ENCODE measurements at places on chromosomes 1 and 21.
A peak's percentile ranks its signal among the peaks of the same experiment; 100 is the strongest.

DNA sequence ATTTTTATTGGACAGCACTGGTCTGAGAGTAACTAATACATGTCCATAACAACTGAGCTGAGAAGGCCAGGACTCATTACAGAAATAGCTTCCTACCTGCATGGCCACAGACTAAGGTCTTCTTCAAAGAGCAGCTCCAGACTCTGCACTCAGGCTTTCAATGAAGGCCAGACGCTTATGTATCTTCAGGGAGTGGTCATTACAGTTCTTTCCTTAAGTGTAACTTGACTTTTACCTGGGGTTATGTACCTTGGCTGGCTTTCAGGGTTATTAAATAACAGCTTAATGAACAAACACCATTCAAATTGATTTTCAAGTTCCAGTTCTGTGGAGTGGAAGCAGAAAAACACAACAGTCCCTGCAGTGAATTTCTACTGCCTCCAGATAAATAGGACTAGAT, 23.8 kb upstream of the SLC22A15 start:
- no peak for DNase-seq

DNA sequence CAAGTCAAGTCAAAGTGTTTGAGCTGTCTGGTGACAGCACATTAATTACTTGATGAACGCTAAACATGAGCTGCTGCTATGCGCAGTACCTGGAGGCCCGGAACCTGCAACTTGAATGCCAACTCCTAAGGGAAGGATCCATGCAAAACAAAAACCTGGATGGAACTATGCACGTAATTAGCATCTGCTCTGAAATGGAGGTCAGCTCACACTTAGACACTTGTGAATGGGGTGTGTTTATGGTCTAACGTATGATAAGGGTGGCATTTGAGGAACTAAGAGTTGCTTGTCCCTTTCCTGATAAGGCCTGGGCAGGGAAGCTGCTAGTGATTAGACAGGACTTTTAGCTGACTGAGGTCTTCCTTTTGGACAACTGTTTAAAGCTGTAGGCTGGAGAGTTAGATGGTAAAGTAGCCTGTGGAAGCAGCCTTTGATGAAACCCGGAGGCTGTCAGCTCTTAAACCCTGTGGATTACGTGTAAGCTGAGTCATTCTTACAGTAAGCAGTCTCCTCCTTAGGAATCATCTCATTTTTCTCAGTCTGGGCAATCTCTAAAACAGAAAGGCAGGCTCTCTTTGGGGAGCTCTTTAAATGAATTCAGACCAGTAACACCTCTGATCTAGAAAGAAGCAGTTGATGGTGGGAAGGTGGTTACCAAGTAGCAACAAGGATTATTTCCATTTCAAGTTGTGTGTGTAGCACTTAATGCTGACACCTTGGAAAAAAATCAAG, 6.8 kb downstream of the TENT5C start:
- no peak for DNase-seq

DNA sequence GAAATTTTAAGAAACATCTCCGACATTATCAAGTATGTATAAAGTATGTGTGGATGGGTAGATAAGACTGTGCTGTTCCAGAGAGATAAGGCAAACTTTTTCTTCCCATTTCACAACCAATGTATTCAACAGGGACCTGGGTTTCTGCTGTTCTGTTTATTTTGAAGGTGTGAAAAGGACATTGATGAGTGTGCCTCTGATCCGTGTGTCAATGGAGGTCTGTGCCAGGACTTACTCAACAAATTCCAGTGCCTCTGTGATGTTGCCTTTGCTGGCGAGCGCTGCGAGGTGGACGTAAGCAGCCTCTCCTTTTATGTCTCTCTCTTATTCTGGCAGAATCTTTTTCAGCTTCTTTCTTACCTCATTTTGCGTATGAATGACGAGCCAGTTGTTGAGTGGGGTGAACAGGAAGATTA, 174.0 kb downstream of the CRB1 start:
- DNase-seq: no peak

DNA sequence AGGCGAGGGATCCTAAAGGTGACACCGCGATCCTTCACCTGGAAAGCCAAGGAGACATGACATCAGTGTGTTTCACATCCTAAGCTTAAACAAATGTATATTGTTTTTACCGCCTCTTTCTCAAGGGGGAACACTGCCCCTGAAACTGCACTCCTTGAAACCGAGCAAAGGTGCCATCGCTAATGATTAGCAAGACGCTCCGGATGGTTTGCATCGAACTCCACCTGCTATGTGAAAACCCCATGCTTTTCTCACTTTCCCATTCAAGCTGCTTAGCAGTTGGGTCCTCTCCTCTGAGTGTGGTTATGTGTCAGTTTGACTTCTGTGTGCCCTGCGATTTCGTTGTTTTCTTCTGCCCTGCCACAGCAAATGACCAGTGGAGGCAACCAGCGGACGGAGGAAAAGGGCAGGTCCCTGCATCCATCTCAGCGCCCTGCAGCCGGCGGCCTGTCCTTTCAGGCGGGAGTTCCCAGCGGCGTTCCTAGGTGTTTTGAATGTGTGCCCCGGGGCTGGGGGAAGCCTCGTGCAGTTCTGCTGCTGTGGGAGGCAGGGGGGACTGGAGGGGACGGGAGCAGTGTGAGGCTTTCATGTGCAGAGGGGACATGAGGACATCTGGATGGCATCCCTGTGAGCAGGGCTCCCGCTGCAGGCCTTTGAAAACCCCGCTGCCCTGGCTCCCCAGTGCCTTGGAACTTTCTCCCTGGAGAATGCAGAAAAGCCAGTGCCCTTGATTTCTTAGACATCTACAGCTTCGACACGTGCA, 16.1 kb downstream of the ZBTB18 start:
- no peak for DNase-seq

- DNase-seq: no peak
These were observed 15.8 kb upstream of the SH2D2A start for GRCh38 chr1:156832434-156832833.

- no peak for DNase-seq
These were observed 21.8 kb downstream of the MIS18A start for GRCh38 chr21:32256873-32257620.

DNA sequence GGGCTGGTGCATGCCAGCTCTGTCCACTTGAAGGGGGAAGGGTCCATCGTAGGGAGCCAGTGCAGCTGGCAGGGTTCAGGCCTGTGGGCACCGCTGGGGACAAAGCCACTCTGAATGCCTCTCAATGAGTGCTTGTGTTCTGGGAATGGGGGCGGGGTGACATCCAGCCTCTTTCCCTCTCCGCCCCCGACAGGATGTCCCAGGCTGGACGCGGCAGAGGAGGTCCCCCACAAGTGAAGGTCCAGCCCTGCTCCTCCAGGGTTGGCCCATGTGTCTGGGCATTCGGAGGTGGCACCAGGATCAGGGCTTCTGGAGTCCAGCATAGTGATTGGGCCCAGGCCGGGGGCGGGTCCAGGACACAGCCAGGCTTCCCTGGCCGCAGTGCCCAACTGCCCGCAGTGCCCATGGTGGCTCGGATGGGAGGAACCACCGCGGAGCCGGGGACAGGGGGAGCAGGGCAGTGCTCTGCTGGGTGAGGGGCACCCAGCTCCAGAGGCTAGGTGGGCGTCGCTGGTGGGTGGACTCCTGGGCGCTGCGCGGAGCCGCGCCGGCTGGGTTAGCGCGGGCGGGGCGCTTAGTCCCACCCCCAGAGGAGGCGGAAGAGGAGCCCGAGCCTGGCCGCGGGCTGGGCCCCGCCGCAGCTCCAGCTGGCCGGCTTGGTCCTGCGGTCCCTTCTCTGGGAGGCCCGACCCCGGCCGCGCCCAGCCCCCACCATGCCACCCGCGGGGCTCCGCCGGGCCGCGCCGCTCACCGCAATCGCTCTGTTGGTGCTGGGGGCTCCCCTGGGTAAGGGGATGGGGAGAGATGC, at the start of gene SHISA4:
SHISA4 (plus strand) TSS at position 617 of the 808 bp plus-strand sequence; CDS start at position 714, 97 bp downstream.
- DNase-seq: no peak

GRCh38 chr1:207027206-207027777, 5.3 kb downstream of the C1orf116 start:
- DNase-seq: no peak

DNA sequence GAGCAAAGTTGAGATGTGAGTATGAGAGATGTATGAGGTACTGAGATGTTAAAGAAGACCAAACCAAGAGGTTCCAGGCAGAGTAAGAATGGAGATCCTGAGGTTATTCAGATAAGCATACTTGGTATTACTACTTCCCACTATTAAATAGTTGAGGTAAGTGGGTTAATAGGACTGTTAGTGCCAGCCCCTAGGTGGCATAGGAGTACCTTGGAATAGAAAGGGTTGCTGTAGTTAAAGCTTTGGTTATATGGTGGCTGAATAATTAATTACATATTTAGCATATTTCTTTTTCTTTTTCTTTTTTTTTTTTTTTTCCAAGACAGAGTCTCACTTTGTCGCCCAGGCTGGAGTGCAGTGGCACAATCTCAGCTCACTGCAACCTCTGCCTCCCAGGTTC, 397.9 kb upstream of the TMPRSS15 start:
- no peak for DNase-seq

DNA sequence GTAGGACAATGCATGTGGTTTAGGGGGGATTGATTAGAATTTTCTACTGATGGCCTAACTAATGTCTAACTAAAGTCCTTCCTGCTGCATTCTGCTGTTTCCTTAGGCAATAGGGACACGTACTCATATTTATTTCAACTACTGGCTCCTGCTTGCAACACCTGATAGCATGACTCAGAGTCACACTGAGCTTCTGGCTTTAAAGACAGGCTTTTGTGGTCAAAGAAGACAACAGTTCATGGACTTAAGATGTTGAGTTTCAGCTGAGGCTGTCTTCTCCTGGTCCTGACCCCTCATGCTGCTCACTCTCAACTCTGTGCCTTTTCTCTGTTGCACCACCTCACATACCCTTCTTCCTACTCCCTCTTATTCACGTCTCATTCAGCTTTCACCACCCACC, 29.1 kb upstream of the TRABD2B start:
- no peak for DNase-seq

- DNase-seq: no peak
These were observed 31.4 kb downstream of the FMO1 start for GRCh38 chr1:171279678-171280077.

- no peak for DNase-seq
These were observed 3.9 kb upstream of the ZSCAN20 start for GRCh38 chr1:33468531-33468930.

GRCh38 chr1:188089461-188089860, 1260.7 kb downstream of the PLA2G4A start:
- no peak for DNase-seq

DNA sequence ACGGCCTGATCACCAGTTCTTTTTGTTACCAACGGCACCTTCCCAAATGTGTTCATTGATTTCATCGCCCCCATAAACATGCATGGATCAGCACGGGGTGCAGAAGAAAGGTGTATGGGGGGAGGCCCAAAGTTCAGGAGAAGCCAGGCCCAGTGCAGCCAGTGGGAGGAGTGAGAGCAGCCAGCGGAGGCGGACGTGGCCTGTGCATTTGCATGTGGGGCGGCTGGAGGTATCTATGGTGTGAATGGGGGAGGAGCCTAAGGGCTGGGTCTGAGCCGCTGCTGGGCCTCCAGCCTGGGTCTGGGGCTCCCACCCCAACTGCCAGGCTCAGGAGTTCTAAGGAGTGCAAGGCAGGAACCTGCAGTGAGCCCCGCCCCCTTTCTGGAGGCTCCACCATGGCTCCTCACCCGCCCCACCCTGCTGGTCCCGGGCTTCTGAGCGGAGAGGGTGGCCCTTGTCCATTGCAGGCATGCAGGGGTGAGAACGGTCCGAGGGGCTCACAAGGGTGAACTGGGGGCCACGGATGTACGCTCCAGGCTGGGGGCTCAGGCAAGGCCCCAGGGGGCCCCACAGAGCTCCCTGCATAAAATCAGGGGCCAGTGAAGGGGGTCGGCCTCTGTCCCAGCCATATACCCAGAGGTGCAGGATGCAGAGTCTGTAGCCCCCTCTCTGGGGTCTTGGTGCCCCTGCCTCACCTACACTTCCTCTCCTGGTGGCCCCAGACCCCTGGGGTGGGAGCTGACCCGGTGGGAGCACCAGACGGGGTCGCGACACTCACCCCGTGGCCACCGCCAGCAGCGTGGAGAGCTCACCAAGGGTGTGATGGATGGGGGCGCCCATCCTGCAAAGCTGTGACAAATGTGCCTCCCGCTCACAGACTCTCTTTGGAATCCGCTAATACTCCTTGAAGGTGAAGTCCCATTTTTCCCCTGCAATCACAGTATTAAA, 31.3 kb upstream of the TTC34 start:
- DNase-seq: no peak

GRCh38 chr1:83889707-83890106, 109.2 kb downstream of the TTLL7 start:
- DNase-seq: no peak

DNA sequence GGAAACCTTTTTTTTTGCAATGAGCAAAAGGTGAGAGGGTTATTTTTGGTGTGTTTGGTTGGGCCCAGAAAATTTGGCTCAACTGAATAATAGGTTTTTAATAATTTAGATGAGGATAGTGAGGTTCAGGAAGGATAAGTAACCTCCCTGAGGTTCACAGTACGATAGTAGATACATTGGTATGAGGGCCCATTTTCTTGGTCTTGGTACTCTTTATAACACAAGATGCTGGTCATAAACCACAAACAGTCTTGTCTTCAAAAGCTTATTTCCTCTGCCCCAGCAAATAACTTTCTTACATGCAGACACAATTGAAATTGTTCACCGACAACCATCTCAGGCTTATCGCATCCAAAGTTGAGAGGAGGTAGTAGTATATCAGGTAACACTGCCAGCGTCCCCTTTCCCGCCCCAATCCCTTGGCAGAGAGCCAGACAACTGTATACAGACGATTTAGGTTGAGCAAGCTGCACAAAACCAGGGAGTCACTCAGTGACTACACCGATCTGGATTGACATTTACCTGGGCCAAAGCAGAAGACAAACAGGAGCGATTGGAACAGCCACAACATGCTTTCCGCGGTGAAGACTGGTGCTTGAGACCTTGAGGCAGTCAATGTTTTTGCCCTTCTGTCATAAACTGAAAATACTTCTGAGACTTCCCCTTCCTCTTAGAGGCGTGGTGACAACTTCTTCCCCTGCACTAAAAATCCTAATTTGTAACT, at the start of gene SLAMF6:
SLAMF6 (minus strand) TSS at position 634 of the 724 bp plus-strand sequence; CDS start at position 571, 63 bp downstream.
- DNase-seq: peak; percentile 49

- DNase-seq: no peak
These were observed 15.0 kb downstream of the CAMSAP2 start for GRCh38 chr1:200753650-200754198.

- no peak for DNase-seq
These were observed 146.3 kb downstream of the NRIP1 start for GRCh38 chr21:14918527-14918926.

- no peak for DNase-seq
These were observed at the start of gene RAB13 for GRCh38 chr1:153985941-153986761. Gene RAB13 (minus strand): TSS chr1:153986339. CDS start chr1:153986236, 103 bp downstream.

DNA sequence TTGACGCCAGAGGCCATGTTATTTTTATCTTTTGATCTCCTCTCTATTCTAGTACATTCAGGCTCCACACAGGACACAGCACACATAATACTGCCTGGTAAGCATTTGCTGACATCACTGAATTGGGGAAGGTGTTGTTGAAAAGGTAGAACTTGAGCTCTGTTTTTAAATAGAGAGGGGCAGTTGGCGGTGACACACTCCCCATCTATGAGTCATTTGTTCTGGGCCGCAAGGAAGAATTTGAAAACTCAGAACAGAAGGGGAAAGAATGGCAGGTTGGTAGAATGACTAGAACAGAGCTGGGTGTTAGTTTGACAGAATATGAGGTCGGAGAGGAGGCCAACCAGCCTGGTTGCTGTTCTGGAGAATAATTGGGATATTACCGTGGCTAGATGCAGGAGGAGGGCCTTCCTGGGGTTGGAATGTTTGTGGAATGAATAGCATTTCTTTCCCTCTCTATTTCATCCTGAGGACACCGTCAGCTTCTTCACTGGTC, 52.1 kb upstream of the ERRFI1 start:
- no peak for DNase-seq

Data from CD4-positive, alpha-beta T cell treated with Interleukin-1 beta for 1 hour (primary cell).